EH (cell line): ENCODE measurements at places on chromosomes 6 and 20.
A peak's percentile ranks its signal among the peaks of the same experiment; 100 is the strongest.

- peak; percentile 12 for DNase-seq
Observed at GRCh38 chr20:58421497-58421850, 32.4 kb downstream of the VAPB start.

DNA sequence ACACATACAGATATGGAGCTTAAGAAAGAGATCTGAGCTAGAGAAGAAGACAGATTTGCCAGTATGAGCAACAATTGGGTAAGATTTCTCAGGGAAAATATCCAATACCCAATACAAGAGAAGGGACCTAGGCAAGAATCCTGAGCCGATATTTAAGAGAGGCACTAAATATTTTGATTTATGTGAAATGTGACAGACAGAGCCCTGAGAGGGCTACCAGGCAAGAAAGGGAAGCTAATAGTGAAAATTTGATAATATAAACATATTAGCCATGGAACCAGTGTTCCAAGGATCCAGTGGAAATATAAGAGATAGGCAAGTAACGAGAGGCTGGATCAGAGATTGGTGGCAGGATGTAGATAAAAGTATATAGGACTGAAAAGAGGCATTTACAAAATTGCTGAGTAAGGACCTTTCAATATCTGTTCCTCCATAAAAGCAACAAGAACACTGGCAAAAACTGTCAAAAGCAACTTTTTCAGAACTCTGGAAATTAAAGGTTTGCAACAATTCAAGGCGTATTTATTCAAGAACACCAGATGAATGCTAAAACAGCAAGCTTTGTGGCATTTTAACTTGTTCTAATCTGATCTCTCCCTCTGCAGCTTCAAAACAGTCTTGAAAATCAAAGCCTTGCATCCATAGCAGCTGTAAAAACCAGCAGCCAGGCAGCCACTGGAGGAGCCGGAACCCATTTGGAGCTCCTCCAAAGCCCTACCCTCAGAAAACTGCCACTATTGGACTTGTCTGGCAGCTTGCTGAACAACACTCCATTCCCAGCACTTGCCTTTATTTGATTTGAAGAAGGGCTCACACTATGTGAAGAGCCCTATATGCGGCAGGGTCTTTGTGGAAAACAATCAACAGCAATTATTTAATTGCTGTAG, 58.8 kb downstream of the REV3L start:
- peak; percentile 41 for DNase-seq

- DNase-seq: peak; percentile 91
Observed at GRCh38 chr6:45075246-45075645, 252.9 kb upstream of the RUNX2 start.

GRCh38 chr6:139919107-139920026, 544.9 kb upstream of the CITED2 start:
- no peak for DNase-seq

- DNase-seq: no peak
Observed at GRCh38 chr20:6434131-6434530, 311.3 kb upstream of the FERMT1 start.

- no peak for DNase-seq
Observed at GRCh38 chr6:2430612-2431011, 185.2 kb upstream of the GMDS start.

- peak; percentile 34 for DNase-seq
Observed at GRCh38 chr20:32477594-32478512, 107.3 kb downstream of the NOL4L start.

DNA sequence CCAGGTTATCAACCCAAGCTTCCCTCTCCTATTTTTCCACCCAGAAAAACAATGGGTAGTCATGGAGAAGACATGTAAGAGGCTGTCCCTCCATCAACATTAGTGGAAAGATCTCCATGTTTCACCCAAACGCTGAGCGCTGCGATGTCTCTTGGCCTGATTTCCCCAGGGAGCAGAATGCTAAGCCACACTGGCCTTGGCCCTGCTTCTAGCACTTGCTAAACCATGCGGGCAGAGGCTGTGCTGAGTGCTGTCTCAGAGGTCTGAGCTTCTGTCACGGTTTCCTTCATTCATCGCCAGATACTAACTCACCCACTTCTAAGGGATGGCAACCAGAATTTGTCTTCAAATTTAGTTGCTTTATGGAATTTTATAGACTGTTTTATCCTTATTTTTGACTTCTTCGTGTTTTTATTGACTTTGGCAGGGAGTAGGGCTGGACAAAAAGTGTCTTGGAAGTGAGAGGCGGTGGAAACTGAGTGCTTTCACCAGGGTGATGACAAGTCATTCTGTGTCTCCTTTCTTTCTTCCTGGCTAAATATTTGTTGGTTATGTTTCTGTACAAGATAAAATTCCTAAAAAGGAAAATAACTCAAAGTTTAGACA, 181.4 kb upstream of the UST start:
- DNase-seq: no peak

- DNase-seq: no peak
Observed at GRCh38 chr6:84633771-84634170, 130.6 kb downstream of the TBX18 start.

GRCh38 chr20:9427430-9428291, 86.7 kb upstream of the LAMP5 start:
- DNase-seq: peak; percentile 68

DNA sequence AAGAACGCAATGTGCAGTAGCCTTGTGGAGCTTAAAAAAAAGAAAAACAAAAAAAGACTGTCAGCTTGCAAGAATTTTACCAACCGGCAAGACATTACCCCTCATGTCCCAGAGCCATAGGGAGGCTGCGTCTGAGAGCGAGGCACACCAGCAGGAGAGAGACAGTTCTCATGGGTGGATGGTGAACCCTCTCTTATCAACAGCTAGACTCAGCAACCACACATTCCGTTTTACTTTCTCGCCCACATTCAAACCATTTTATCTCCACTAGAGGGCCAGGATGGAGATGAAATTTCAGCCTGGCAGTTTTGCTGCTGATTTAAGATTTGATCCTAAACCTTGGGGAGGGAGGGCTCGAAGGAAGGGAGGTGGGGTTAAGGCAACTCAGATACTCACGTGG, 247.0 kb downstream of the ATXN1 start:
- peak; percentile 69 for DNase-seq

GRCh38 chr6:98136333-98136732, 698.0 kb upstream of the POU3F2 start:
- no peak for DNase-seq

DNA sequence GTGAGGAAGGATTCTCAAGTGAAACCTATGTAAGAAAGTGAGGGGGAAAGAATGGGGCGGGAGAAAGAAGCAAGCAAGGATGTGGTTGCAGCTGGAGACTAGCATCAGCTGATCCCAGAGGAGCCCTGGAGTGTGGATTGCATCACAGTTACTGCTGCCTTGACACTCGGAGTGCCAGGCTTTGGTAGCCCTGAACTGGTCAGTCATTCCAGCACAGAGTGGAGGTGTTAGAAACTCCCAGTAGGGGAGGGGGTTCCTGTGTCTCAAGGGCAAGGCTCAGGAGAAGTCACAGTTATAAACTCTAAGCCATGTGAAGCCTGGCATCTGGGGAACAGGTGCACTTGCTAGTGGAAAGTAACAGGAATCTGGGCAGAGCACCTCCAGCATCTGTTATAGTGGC, 23.5 kb downstream of the SNAP25 start:
- no peak for DNase-seq

DNA sequence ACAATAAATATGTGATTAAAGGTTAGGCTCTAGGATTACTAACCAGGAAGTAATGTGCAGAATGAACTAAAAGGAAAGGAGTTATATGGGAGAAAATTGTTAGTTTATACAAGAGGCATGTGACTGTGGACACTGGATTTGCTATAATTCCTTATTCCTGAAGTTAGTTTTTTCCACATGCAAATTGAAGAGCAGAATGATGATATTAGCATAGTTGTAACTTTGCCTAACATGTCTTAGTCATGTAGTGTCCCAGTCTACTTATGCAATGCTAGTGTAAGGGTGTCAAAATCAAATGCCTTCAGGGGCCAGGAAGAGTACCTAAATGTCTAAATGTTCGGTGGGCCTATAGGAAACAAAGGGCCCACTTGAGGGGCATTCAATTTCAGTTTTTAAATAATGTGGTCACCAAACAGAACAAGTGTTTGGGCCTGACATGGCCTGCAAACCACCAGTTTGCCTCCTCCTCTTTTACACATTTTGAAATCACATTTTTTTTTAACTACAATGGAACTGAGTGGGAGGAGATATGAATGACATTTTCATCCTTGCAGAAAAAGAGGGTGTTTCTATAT, 28.0 kb upstream of the CEP85L start:
- peak; percentile 53 for DNase-seq

DNA sequence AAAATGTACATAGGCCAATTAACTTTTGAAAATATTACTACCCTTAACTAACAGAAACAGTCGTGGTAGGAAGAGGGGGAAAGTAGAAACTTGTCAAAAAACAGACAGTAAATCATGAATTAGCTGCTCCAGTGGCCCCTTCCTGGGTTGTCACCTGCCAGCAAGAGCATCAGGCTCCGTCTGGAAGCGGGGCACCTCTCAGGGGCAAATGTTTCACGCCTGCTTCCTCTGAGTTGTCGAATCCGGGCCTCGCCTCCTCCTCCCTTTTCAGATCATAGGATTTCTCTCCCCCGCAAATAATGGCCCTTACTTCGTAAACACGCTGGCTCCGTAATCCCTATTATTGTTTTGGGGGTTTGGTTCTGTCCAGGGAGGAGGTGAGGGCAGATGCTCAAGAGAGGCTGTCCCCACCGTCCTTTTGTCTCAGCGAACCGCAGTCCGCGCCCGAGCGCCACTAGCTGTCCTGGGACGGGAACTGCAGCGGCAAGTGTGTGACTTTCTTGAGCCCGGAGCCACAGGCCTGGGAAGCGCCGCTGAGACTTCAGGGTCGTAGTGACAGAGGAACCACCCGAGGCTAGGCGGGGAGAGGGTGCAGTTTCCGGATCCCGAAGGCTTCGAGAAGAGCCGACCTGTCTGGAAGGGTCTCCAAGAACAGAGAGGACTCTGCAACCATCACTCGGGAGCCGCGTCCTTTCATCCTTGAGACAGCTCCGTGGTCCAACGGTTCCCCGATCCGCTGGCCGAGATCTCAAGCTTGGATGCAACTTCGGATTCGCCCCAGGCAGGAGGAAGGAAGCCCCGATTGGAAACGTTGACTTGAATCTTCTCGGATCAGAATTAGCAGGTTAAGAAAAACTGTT, 214.5 kb upstream of the ZNF184 start:
- DNase-seq: peak; percentile 77

DNA sequence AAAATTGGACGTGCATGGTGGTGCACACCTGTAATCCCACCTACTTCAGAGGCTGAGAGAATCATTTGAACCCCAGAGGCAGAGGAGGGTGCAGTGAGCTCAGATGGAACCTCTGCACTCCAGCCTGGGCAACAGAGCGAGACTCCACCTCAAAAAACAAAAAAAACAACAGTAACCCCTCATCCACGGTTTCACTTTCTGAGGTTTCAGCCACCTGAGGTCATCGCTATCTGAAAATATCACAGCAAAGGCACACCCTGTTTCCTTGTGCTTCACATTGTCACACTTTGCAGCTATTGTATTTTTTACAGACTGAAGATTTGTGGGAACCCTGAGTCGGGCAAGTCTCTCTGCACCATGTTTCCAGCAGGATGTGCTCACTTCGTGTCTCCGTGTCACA, 54.1 kb upstream of the FOXQ1 start:
- DNase-seq: no peak

- no peak for DNase-seq
Observed at GRCh38 chr6:14974792-14975470, 270.9 kb upstream of the JARID2 start.

DNA sequence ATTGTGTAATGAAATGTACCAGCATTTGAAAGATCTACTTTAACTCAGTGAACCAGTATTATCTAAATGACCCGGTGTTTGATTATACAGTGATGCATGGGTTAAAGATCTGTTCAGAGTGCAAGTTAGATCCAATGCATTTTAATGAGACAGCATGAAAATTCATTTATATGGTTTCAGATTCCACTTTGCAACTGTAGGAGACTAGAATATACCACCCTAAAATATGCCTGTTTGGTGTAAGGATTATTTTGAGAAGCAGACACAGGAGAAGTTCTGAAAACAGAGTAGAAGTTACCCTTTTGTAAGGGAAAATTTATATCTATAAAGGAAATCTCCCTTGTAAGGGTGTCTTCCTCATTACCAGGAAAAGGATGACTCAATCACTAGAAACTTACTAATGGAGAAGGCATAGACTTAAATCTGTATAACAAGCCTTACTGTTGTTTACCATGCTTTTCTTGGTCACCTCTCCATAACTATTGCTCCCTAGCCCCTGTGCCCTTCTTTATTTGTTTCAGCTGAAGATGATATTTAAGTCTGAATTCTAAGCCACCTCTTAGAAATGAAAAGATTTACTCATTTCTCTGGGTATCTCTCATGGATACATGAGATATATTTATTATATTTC, 105.4 kb downstream of the NCOA3 start:
- peak; percentile 70 for DNase-seq

- peak; percentile 82 for DNase-seq
Observed at GRCh38 chr6:111642463-111643158, 36.9 kb upstream of the TRAF3IP2 start.

- DNase-seq: no peak
Observed at GRCh38 chr6:18675881-18676280, 288.7 kb downstream of the RNF144B start.

GRCh38 chr20:49186535-49187329, 1.4 kb downstream of the STAU1 start:
- DNase-seq: peak; percentile 65

DNA sequence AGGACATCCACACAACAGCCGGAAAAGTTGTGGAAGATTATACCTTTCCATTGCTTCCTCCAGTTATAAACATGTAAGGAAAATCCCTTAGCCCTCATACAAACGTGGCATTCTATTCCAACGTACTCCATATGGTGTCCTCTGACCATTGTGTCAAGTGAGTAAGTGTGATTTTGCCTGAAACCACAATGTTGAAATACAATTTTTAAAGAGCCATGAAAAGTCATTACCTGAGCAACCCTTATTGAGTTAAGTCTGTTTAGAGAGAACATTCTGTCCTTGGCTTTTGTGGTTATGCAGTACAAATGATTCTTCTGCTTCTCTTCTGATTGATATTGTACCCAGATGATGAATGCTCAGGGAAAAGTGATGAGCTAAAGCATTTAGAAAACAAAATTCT, 530.1 kb downstream of the HAO1 start:
- DNase-seq: no peak

- DNase-seq: no peak
Observed at GRCh38 chr20:869606-870005, 36.1 kb downstream of the FAM110A start.

GRCh38 chr6:90035047-90035723, 140.9 kb downstream of the GJA10 start:
- peak; percentile 19 for DNase-seq

- DNase-seq: peak; percentile 74
Observed at GRCh38 chr6:15065261-15065989, 180.4 kb upstream of the JARID2 start.

- DNase-seq: peak; percentile 72
Observed at GRCh38 chr6:14412026-14412425, 294.5 kb downstream of the CD83 start.

- DNase-seq: no peak
Observed at GRCh38 chr20:23316626-23317025, 34.0 kb upstream of the NXT1 start.

DNA sequence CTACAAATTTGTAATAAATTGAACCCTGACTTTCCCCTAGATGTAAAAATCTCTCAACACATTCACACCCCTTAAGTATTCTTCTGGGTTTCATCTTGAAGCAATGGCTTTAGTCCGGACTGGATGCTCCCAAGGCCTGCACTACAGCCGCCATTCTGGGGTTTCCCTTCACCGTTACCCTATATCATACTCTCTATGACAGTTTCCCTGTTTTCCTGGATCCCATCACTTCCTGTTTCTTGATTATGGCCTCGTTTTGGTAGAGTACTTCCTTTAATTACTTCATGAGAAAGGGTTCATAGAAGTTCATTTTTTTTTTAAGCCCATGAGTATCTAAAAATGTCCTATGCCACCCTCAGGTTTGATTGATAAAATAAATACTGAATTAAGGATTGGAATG, 11.7 kb downstream of the FIG4 start:
- no peak for DNase-seq
